ENCODE measurements at places on chromosomes 7 and 10. TPM values are rescaled to one million over a fixed set of nuclear protein-coding genes. Genes with fewer than 3 reads are reported as not detected.

- peak; percentile 59 for DNase-seq
These were observed 20.3 kb downstream of the TSPAN12 start for GRCh38 chr7:120837599-120837998.

GRCh38 chr7:35623381-35623780 is 71.6 kb downstream of the HERPUD2 start:
- no peak for DNase-seq

DNA sequence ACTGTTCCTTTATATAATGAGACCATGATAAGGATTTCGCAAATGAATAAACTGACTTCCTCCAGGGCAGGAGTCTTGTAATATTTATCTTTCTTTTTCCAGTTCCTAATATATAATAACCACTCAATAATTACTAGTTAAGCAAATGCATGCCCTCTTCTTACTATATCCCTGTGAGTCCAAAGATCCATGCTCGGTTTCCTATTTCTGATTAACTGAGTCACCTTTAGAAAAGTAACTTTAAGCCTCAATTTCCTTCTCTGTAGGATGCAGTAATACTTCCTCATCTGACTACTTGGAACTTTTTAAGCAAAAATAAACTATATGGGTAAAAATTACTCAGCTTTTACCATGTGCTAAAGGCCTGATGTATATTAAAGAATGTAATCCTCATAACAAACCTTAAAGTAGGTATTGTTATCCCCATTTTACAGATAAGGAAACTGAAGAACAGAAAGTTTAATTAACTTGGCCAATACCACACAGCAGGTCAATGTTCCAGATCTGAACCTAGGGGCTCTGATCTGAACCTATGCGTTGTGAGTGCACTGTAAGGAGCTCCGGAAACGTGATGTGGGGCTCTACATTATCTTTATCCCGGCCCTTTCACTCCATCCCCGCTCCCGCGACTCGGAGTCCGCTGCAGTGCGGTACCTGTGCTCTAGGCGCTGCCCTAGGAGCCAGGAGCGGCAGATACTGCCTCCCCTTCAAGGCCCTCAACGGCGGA is 458 bp downstream of the COX15 start:
- no peak for DNase-seq

DNA sequence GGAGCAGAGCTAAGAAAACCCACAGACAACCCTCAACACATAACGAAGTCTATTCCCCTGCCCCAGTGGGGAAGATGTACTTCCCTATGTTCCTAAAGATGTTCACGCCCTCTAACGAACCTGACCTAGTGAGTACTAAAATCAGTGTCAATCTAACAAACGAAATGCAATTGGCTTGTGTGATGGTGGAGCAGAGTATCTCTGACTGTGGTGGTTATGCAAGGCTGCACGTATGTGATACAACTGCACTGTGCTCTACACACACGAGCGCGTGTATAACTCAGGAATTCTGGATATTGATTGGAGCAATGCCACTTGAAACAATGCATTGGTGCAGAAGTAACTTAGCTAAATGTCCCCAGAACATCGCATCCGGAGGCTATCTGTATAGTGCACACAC is 1.3 kb downstream of the ANKRD16 start:
- DNase-seq = no peak

- no peak for DNase-seq
These were observed 223.3 kb upstream of the GPR26 start for GRCh38 chr10:123442901-123443300.

DNA sequence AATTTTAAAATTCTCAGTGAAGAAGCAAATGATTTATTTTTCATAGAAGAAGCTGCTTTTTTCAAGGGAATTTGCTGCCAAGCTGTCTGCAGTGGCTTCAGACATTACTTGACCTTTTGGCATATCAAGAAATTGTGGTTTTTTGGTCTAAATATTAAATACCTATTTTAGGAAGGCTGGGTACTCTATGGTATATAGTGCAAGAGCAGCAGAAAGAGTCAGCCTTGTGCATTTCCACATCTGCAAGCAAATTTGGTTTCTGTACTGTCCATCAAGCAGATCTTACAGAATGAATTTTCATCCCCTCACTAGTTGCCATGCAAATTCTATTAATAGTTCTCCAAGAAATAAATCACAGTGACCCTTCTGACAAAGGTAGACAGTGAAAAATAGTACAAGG is 222.0 kb downstream of the BICC1 start:
- DNase-seq = no peak

GRCh38 chr10:119138346-119139306 is 26.9 kb downstream of the SFXN4 start:
- no peak for DNase-seq

GRCh38 chr10:86450806-86451603 is 70.6 kb downstream of the WAPL start:
- no peak for DNase-seq

ZNF365 gene
- 2.0 TPM for total RNA-seq

TRIM50 gene
- total RNA-seq = not detected

MYL10 gene
- total RNA-seq = not detected

ASIC3 gene
- 2.5 TPM for total RNA-seq

FAM25C gene
- not detected for total RNA-seq

ANKRD7 gene
- 1.5 TPM for total RNA-seq

All from epithelial cell of proximal tubule (primary cell).